ENCODE measurements at places on chromosomes 6 and 20.

GRCh38 chr6:150848400-150848799 is 17.1 kb upstream of the MTHFD1L start:
- no peak for DNase-seq

DNA sequence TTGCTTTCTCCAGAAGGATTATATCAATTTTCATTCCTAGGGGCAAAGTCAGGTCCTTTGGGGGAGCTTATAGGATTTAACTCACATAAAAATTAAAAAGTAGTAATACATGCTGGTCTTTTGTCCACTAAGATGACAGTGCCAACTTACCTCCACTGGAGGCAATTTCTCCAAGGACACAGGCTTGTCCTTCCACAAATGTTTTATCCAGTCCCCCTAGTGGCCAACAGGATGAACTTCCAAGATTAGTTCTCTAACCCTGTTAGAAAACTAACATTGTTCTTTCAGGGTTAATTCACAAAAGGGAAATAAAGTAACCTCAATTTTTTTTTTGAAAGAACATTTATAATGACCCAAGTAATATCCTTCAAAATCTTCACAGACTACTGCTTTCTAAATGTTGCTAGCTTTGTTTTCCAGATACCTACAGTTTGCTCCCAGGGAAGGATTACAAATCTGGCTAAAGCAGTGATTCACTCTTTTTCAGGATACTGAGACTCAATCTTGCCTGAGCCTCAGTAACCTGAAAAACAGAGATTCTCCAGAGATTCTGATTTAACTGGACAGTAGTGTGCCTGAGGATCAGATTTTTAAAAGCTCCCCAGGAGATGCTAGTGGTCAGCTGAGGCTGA is 31.7 kb upstream of the UBR2 start:
- peak; percentile 69 for DNase-seq

DNA sequence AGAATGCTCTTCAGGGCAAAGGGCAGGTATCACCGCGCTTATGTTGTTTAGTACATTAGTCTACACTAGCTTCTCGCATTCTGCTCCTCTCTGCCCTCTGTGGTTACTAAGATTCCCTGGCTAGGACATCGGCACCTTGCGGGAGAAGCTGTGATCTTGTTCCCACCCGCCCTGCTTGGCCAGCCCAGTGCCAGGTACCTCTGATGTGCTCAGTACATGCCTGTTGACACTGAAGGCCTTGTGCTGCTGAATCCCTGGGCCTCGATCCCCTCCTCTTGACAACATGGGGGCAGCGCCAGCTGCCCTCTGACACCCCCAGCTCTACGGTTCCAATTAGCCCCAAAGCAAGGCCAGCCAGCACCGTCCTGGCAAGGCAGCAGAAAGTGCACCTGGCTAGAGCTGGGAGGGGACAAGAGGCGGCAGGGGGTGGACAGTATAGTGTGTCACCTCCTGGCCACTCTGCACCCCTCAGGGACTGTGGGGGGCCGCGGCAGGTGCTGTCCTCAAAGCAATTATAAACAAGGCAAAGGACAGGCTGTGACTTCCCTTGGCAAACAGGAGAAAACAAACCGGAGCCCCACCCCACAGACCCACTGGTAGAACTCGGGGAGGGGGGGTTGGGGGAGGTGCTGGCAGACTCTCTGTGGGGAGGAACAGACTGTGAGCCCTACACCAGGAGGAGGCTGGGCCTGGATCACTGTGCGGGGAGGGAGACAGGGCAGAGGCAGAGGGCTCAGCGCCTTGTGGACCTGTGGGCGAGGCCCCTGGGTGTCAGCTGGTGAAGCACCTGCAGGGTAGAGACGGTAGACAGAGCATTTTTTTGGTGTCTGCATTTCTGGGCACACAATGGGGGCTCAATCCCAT is 7.1 kb downstream of the TFEB start:
- no peak for DNase-seq

DNA sequence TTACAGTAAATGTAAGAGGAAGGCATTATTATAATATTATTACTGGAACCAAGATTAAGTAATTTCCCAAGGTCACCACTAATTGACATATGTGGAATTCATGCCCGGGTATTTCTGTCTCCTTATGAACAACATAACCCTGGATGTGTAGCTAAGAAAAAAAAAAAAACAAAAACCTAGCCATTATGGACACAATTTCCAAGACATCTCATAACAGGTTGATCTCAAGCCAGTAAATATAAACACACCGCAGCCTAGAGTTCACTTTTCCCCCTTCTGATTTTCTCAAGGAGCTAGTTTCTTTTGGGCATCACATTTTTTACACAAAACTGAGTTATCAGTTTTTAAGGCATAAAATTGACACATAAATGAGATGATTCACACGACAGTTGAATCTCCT is 306.5 kb upstream of the RSPO3 start:
- no peak for DNase-seq

DNA sequence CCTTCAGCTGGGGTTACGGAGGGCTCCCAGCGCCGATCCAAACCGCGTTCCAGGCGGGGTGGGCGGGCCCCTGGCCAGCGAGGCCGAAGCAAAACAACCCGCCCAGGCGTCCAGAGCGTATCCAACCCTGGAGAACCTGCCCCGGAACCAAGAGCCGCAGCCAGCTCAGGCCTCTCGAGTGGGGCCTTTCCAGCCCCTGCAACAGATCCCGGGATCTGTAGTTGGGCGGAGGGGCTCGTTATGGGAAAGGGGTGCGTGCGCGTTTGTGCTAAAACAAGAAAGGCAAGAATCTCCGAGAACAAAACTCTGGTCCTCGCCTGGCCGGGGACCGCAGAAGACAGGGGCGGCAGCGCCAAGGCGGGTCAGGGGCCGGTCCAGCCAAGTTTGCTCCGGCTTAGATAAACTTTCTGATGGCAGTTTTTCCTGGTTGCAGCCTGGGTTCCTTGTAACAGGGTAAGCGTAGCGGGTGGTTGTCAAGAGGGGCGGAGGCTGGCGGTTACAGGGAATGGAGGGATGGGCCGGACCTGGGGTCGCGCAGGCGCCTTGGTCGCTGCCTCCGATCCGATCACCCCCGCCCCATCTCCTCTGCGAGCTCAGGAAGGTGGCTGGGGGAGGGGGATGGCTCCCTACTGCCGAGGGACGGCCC is 448 bp upstream of the RIN2 start:
- peak; percentile 94 for DNase-seq

DNA sequence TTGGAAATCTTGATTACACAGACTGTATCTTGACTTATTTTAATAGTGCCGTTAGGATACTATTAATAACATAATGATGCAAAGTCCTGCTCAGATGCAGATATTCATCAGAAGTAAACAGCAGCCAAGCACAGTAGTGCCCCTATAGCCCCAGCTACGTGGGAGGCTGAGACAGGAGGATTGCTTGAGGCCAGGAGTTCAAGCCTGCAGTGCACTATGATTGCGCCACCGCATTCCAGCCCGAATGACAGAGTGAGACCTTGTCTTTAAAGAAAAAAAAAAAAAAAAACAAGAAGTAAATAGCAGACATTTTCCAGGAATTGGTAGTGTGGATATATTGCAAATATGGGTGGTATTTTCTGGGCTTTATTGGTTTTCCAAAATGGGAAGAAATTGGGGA is 61.8 kb downstream of the TULP4 start:
- DNase-seq: no peak

DNA sequence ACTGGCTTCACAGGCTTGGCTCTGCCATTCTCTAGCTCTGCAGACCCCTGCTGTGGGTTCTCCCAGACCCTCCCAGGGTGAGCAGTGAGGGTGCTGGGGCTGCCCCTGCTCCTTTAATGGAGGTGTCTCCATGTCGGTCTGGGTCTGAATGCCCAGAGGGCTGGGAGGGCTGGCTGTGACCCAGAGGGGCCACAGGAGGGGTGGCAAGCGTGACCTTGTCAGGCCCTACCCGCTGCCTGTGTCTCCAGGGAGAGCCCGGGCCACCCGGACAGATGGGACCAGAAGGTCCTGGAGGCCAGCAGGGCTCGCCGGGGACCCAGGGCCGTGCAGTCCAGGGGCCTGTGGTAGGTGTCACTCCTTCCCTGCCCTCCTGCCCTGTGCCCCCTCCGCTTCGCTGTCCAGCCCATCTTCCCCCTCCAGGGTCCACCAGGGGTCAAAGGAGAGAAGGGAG is 32.1 kb downstream of the COL20A1 start:
- DNase-seq: no peak

- DNase-seq: peak; percentile 67
Observed at GRCh38 chr20:25057234-25058050, 497 bp downstream of the ACSS1 start.

GRCh38 chr6:42118162-42119001 is 24.0 kb downstream of the C6orf132 start:
- DNase-seq: peak; percentile 68

DNA sequence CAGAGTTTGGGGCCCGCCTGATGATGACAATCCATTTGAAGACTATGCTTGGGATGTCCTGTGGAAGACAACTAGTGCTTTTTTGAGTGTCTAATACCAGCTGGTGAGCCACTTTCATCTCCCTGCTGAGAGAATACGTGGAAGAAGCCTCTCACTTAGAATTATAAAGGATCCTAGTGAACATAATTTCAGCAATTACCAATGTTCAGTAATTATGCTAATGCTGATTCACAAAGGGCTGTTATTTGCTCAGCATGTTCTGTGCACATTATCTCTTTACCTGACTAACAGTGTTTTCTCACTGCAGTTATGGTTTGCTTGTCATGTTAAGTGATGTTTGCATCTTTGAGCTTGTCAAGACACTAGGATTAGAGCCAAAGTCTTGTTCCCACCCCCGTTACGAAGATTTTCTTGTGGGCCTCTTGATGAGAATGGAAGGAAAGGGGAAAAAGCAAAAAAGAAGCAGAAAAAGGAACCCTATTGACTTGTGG is 282.1 kb upstream of the CHD6 start:
- DNase-seq: no peak

DNA sequence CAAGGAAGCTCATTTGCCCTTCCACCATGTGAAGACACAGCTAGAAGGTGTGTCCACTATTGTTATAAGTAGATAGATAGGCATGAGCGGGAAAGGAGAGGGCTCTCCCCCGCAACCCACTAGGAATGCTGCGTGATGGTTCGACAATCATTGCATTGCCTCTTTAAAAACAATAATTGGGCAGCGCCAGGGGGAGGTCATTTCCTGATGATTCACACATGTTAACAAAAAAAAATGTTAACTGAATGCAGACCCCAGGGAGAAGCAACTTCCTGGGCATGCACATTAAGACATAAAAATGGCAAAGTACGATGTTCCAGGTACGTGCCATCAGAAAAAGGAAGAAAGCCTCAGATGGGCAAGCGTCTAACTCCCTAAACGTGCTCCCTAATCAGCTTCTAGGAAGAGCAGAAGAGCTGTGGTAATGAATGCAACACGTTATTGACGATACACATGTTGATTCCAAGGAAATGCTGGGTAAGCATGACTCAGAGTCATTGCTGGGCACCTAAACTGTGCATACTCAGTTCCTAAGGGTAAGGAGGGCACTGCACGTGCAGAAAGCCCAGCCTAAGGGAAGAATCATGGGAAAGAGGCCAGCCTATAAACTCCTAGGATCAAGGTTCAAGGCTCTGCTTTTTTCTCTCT is 113.7 kb downstream of the FAM217A start:
- peak; percentile 12 for DNase-seq

DNA sequence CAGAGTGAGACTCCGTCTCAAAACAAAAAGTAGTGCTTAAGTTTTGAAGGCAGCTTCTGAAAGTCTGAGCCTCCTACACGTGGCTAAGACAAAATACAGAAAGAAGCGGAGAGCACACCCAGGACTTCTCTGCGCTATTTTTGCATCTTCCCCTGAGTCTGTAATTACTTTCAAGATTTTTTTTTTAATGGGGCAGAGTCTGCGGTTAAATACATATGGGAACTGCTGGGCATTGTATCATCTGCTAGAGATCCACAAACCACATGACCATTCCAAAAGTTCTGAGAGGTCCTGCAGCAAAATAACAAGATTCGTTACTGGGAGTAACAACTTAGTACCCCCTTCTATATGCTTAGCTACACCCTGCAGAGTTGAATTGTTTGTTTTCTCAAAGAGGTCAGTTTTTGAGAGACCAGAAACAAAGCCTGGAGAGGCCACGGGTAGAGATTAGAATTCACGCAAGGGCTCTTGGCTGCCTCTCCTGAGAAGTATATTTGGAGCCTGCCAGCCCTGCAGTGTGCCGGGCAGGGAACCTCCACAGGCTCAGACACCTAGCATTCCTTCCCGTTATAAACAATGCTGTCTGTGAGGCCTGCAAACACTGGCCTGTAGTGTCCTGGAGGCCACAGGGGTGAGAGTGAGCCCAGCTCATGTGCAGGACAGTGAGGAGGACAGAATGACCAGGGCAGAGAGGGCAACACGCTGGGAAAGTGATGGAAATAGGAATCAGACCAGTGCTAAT is 48.2 kb upstream of the FAM50B start:
- DNase-seq: no peak

- peak; percentile 38 for DNase-seq
Observed at GRCh38 chr20:40471261-40471629, 217.8 kb downstream of the MAFB start.

DNA sequence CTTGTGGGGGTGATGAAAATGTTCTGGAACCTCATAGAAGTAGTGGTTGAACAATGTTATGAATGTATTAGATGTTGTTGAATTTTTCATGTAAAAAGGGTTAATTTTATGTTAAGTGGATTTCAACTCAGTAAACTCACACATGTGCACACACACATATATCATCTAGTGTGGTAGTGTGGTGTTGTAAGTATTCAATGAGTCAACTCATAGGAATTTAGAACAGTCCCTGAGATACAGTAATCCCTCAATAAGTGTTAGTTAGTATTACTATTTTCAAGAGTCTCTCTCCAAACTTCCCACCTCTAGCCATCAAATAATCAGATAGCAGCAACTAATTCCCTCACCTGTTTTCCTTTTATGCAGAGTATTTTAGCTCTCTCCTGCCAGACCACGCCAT is 563.1 kb upstream of the JARID2 start:
- peak; percentile 51 for DNase-seq

DNA sequence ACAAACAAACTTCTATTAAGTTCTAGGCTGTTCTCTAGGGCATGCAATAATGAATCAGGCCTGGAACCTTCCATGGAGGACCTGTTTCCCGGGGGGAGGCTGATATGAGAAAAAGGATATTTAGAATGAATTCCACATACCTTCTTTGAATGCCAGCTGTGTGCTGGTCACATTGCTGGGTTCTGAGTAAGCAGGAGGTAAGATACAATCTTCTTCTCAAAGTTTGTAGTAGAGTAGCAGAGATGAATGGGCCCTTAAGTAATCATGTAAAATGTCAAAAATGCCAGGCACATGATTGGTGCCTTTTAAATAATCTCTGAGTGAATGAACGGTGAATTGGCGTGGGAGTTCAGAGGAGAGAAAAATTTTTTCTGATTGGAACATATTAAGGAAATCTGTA is 47.4 kb downstream of the TGM2 start:
- DNase-seq: peak; percentile 68

DNA sequence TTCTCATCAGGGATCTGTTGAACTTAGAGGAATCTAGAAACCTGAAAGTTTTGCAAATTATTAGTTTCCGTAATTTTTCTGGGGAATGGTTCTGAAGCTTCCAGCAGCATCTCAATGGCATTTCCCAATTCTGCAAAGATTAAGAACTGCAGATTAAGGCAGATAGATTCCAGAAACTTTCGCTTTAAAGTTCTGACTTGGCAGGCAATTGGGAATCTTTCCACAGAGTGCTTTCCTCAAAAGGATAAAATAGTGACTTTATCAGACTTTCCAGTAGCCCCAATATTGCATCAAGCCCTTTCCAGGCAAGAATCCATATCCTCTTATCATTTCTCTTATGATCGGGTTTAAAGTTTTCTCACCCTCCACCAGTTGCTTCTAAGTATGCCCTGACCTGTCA is 261.1 kb downstream of the FNDC1 start:
- no peak for DNase-seq

GRCh38 chr6:17039266-17039665 is 62.6 kb upstream of the STMND1 start:
- no peak for DNase-seq
